HFFc6 (cell line): ENCODE measurements at places on chromosomes 2 and 18. TPM values are rescaled to one million over a fixed set of nuclear protein-coding genes. Genes with fewer than 3 reads are reported as not detected.
A peak's percentile ranks its signal among the peaks of the same experiment; 100 is the strongest.

DNA sequence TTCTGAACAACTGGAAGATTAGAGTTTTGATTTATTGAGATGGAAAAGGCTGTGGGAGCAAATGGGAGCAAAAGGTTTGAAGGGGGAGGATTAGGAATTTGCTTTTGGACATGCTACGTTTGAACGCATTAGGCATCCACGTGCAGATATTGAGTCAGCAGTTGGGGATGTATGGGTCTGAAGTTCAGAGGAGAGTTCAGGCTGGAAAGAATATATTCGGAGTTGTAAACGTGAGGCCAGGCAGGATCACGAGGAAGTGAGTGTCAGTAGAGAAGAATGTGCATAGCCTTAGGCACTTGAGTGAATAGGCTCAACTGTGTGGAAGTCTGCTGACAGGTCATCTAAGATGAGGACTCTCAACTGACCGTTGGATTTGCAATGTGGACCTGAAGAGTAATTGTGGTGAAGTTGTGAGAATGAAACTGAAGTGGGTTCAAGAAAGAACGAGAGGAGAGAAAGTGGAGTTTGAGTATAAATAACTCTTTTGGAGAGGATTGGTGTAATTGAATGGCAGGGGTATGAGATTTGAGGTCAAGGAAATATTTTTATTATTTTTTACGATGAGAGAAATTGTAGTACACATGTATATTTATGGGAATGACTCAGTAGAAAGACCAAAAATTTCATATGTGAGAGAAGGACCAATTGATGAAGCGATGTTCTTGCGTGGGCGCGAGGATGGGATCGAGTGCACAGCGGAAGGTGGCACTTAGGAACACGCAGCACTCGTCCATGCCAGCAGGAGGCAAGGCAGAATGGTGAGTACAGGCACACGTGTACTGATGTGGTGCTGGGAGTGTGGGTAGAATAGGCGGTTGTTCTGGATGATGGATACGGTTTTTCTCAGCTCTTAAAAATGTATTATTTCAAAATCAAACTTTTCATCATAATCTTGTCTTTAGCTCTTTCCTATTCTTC is 40.5 kb upstream of the POLE4 start:
- peak; percentile 98 for DNase-seq

Gene ARHGAP15
- not detected in 2 replicates for total RNA-seq

DNA sequence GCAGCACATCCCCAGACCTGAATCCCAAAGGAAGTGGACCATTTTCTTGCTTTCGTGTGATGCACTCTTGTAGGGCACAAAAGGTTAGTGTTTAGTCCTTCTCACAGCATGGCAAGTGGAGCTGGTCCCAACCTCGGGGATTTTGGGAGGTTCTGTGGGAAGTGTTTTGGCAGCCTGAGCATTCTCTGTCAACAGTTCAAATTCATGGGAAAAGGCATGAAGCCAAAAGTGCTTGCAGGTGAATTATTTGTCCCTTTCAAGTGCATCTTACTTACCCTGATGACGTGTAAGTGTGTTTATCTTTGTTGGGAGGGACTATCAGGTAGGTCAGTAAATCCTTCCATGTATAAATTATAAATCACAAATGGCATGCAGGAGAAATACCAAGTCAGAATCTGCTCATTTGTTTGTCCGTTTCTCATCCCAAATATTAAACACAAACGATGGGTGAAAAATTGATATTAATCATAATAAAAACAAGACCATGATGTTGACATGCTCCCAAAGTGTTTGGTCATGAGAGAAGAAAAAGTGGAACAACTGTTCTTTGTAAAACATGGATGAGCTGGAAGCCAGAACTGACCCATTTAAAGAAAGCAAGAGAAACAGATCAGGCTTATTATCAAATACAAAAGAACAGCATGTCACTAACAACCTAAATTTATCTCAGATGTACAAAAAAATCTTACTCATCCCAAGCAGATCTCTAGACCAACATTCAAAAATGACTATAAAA is 57.6 kb downstream of the EPHA4 start:
- no peak for DNase-seq

Gene CYS1
- total RNA-seq, result 0.65 and 1.8 TPM in 2 replicates

Gene LYG2
- not detected in 3 replicates for total RNA-seq

Gene RSAD2
- total RNA-seq, result not detected in 3 replicates

Gene SGO2
- 9.0 to 22.3 TPM (median 17.2 TPM) in 3 replicates for total RNA-seq

DNA sequence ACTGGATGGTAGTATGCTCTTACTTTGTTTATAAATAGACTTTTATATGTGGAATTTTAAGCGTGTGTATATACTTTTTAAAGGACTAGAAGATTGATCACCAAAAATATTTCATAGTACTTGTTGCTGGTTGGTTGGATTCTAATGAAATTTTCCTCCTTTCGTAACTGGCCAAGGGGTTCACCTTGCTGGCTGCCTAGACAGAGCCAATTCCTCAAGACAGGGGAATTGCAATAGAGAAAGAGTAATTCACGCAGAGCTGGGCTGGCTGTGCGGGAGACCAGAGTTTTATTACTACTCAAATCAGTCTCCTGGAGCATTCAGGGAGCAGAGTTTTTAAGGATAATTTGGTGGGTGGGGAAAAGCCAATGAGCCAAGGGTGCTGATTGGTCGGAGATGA is 70.7 kb downstream of the SNORC start:
- no peak for DNase-seq

DNA sequence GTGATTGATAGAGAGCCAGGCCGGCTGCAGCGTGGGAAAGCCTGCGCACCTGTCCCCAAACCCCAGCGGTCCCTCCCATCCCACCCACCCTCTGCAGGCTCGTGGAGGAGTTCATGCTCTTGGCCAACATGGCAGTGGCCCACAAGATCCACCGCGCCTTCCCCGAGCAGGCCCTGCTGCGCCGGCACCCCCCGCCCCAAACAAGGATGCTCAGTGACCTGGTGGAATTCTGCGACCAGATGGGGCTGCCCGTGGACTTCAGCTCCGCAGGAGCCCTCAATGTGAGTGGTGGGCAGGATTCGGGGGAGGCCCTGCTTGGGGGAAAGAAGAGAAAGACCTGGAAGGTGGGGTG is 48.9 kb upstream of the ALPP start:
- DNase-seq, result no peak

- no peak for DNase-seq
These were observed 31.8 kb upstream of the RIOK3 start for GRCh38 chr18:23421277-23421676.

Gene KYNU
- 0.34 TPM in 1 of 2 replicates, not detected in the other for total RNA-seq

DNA sequence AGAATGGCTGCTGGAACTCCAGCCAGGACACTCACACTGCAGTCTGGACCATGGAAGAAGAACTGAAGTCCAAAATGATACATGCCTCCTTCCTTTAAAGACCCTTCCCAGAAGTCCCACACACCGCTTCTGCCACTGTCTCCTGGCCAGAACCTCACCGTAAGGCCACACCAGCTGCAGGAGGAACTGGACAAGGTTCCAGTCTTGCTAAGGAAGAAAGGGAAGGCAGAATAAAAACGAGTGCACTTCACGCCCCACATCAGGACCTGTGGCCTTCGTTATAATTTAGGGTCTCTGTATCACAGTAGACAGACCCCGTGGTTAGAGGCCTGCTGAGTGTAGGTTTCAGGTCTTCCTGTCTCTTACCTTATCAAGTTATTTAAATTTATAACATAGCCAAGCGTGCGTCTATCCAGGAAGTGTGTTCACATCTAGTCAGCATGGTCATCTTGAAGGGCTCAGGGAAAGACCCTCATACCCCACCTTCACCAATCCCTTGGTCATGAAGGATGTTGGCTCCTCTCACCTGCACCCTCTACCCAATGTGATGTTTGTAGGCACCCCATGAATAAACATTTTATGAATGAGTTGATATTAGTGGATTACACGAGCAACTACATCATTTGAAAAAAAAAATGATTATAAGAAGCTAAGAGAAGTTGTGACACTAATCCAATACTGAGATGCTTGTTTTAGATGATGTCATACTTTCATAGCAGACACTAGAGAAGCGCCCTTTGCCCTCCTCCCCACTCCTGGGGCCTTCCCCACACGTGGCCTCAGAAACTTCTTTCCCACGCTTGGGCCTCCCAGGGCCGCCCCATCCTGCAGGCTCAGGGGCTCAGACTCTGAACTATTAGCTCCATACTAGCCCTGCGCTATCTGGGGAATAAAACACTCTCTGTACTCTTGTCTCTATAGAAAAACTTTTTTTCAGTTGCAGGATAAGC is 157.6 kb downstream of the FAM210A start:
- no peak for DNase-seq

DNA sequence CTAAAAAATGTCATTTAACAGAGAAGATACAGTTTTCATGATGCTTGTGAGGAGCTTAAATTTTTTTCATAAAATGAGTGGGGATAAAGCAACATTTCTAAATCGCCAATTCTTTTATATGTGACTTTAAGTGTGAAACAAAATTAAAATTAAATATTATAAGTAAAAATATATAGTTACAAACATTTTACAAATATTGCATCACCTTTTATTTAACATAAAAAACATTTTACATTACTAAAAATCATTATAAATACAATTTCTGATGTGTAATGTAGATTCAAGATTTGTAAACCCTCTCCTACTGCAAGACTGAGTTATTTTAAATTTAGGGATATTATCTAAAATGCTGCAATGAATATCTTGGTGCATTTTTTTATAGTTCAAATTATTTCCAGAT is 44.4 kb upstream of the GATA6 start:
- DNase-seq, result no peak

Gene MAPRE2
- total RNA-seq, result 23.9 and 40.5 TPM in 2 replicates

DNA sequence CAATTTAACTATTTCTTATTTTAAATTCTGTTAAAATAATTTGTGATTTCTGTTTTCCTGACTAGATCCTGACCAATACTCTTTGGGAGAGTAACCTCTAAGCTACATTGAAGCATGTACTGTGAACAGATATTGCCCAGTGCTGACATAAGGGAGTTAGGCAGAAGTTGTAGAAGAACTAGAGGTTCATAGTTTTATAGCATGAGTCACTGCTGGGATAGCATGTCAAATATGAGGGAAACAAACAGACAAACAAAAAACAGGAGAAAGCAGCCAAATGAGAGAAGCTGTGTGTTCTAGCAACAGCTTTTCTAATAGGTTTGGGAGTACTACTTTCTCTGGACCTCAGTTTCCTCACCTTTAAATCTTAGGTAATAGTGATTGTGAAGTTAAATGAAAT is 72.4 kb downstream of the CERS6 start:
- DNase-seq, result peak; percentile 38

DNA sequence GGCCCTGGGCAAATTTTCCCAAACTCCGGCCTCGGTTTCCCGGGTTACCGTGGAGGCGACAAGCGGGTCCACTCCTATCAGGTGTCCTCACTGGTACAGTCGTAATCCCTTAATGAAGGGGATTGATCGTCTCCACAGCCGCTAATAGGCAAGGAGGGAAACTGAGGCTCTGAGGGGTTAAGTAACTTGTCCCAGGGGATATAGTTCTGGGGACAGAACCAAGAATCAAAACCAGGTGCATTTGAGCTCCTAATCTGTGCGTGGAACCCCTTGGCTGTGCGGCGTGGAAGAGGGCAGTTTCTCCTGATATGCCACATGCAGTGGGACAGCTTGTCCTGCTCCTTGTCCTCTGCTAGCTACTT is 157.2 kb downstream of the CYRIA start:
- DNase-seq, result no peak

DNA sequence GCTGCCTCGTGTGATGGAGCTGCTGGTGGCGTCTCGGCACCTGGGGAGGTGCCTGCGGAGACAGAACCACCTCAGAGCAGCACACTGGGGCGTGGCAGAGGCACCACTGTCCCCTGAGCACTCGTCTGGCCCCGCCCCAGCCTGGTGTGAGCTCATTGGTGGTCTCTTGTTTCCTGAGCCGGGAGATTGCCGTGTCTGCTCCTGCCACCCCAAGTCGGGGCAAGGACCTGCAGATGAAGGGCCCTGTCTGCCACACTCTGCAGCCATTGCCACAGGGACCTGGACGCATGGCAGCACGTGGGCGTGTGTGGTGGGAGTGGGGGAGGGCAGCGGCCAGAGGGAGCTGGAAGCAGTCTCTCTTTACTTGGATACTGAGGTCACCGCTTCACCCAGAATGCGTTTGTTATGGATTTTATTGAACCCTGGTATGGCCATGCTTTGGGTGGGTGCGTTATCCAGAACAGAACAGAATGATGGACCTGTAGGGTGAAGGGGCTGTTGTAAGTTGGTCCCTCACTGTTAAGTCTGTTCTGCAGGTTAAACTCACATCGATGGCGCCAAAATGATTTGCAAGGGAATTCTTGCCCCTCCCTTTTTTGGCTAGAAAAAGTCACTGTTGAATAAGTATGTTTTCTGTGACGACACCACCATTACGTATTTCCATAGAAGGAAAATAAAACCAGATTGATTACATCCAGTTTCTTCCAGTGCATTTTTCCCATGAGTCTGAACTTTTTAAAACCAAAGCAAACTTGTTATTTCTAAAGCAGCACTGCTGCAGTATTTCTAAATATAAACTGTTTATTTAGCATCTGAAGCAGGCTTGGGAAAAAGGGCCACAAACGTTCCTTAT is 92.0 kb downstream of the USP40 start:
- DNase-seq, result no peak

DNA sequence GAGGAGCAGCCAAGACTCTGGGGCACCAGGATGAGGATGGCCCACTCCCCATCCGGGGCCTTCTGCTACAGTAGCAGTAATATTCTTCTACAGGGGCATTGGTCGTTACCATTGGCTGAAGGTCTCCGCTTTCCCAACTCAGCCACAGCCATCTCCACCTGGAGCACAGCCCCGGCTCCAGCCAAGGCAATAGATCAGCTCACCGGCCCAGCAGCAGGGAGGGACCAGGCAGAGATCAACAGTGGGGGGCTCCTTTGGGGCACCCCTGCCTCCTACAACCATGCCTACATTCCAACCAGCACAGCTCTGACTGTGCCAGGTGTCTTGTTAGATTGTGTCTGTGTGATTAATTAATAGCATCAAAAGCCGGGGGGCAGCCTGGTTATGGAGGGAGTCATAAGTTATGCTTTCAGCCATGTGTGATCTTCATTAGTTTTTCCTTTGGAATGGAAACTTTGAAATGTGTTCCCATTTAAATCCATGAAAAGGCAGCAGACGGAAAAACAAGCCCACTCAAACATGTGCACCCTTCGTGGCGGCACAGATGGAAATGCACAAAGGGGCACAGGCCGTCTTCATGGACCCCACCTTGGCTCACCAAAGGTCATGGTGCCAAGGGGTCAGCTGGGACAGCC is 68.6 kb upstream of the BZW1 start:
- DNase-seq, result no peak

GRCh38 chr18:78788161-78788560 is 191.5 kb upstream of the SALL3 start:
- DNase-seq, result no peak

DNA sequence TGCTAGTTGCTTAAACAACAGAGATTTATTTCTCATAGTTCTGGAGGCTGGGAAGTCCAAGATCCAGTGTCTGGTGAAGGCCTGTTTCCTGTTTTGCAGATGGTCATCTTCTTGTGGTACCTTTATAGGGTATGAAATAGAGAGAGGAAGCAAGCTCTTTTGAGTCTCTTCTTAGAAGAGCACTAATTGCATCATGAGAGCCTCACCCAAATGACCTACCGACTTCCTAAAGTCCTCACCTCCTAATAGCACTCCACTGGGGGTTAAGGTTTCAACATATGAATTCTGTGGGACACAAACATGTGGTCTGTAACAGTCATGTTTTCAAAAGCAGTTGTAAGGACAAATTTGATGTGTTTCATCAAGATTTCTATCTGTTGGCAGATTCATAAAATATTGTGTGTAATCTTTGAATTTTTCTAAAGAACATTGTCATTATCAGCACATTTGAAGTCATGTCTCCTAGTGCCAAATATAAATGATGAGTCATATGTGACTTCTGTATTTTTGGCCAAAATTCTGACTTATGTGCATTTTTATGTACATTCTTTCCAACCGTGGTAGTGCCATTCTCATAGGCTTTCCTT is 45.3 kb downstream of the CD28 start:
- DNase-seq, result peak; percentile 21
